ENCODE measurements at places on chromosomes 12 and 14. TPM values are rescaled to one million over a fixed set of nuclear protein-coding genes. Genes with fewer than 3 reads are reported as not detected.

Gene TMEM30B
- not detected for total RNA-seq

DNA sequence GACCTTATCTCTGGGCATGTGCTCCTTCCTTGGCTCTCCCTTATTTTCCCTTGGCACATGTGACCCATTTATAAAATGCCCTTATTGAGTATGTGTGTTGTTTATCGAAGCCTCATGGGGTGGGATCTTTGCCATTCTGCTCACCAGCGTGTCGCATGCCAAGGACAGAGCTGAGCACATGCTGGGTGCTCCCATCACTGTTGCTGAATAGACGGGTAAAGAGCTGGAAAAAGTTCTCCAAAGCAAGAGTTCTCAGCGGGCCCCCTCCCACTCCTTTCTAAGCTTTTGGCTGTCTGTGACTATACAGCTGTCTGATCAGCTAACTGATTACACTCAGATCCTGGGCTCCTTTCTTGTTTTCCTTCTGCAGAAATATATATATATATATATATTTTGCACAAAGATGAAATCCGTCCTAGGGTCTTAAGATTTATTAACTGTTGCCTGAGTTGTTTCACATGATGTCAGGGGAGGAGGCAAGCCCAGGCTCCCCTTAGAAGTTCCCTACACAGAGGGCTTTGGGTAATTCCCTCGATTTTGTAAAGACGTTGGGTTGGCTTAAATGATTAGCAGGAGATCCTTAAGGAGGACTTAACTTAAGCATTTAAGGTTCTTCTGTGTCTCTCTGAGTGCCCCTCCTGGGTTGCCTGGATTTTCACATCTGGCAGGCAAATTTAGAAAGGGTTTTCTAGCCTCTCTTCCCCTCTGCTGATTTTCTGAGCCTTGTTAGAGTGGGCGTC is 71.6 kb downstream of the TMEM132C start:
- no peaks in the 10 kb centered on the region for H3K36me3 ChIP-seq
- H3K4me3 ChIP-seq: no peak overlapping the region
- H3K27me3 ChIP-seq: no peaks in the 10 kb centered on the region
- peaks cover 16% of the 10 kb centered on the region for H3K4me1 ChIP-seq
- H3K27ac ChIP-seq: no peak overlapping the region
- DNase-seq: no peak

Gene SCN8A
- total RNA-seq: 47.6 TPM

Gene OVCH1
- not detected for total RNA-seq

GRCh38 chr12:45124485-45125155 is 73.7 kb upstream of the DBX2 start:
- DNase-seq: no peak
- no peaks in the 10 kb centered on the region for H3K27me3 ChIP-seq
- no peak overlapping the region for H3K27ac ChIP-seq
- no peak overlapping the region for H3K4me3 ChIP-seq
- no peaks in the 10 kb centered on the region for H3K4me1 ChIP-seq

DNA sequence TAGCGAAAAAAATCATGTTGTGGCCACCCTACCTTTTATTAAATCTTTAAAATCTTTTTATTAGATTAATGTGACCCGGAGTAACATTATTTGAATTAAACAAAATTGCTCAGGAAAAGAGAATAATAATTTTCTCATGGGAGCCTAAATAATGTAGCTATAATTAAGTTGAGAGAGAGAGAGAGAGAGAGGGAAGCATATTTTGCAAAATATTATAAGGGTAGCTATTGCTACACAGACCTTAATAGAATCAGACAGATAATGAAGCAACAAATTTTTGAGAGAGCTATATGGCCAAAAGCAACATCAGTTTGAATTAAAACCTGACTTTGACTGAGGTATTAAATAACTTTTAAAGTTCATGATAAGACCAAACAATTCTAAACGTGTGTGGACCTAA is 703.5 kb downstream of the TMTC2 start:
- no peak overlapping the region for H3K27ac ChIP-seq
- H3K4me3 ChIP-seq: no peak overlapping the region
- DNase-seq: no peak
- H3K4me1 ChIP-seq: no peaks in the 10 kb centered on the region

DNA sequence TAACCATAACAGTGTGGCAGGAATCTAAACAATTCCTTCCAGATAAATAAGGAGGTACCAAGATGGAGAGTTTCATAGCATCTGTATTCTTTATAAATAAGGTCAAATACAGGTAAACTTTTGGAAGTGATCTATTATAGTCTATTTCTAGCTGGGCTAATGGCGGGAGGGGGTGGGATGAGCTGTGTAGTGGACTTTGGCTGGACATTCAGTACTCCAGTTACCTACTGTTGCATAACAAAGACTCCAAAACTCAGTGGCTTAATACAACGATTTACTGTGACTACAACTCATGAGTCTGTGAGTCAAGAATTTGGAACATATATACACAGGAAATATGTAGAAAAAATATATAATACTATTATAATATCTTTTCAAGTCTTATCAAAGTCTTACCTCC is 496.1 kb downstream of the BCL11B start:
- no peaks in the 10 kb centered on the region for H3K4me1 ChIP-seq
- no peaks in the 10 kb centered on the region for H3K27me3 ChIP-seq
- H3K27ac ChIP-seq: no peak overlapping the region
- no peak overlapping the region for H3K4me3 ChIP-seq
- no peaks in the 10 kb centered on the region for H3K36me3 ChIP-seq
